ENCODE measurements at places on chromosomes 4 and X. TPM values are rescaled to one million over a fixed set of nuclear protein-coding genes. Genes with fewer than 3 reads are reported as not detected.
A peak's percentile ranks its signal among the peaks of the same experiment; 100 is the strongest.

DNA sequence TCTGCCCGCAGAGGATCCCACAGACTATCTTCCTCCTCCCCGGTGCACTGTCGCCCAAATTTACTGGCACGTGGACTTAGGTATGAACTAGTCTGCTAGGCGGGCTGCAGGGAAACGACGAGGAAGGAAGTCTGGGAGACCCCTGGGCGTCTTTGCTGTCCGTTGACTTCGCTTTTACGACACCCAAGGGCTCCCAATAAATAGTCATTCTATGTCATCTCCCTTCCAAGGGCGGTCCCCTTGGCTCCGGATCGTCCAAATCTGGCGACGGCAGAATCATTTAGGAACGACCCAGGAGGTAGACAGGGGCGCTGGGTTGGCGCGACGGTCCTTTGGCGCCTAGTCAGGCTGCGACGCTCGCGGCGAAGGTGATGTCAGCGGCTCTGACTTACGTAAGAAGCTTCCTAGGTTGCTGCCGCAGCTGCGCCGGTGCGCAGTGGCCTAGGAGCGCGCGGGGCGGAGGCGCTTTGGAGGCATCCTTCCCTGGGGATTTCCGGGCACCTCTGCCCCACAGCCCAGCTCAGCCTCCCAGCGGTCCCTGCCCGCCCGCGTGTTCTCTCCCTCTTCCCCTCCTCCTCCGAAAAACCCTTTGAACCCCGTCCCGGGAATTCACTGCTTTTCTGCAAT is 2.2 kb downstream of the NHS start:
- peak; percentile 68 for DNase-seq

GRCh38 chrX:106612393-106612763 is 600 bp downstream of the RADX start:
- DNase-seq, result no peak

- no peak for DNase-seq
These were observed 629.0 kb upstream of the ZFP42 start for GRCh38 chr4:187366530-187366929.

DNA sequence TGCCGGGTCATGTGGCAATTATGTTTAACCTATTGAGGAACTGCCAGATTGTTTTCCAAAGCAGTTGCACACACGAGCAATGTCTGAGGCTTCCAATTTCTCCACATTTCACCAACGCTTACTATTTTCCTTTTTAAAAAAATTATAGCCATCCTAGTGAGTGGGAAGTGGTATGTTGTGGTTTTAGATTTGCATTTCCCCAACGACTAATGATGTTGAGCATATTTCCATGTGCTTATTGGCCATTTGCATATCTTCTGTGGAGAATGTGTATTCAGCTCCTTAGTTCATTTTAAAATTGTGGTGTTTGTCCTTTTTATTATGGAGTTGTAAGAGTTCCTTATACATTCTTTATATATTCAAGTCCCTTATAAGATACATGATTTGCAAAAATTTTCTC is 60.2 kb downstream of the MTMR1 start:
- peak; percentile 30 for DNase-seq

LSM6 gene
- polyA plus RNA-seq, result 28.7 TPM

- no peak for DNase-seq
These were observed 43.1 kb upstream of the AFF2 start for GRCh38 chrX:148457279-148457678.

DNA sequence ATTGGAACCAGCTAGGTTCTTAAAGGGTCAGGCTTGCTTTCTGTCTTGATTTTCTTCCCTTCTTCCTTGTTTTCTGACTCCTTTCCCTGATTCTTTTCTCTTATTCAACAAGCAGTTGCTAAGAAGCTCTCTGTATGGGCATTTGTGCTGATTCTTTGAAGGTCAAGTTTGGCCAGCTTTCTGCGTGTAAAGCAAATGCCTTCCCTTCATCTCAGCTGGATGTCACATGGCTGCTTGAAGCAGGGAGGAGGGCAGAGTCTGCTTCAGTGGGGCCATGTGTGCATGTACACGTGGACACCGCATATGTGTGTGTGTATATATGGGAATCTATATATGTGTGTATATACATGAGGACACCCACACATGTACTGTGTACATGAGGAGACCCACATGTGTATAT is 139.9 kb upstream of the ATP6AP2 start:
- DNase-seq, result no peak

DNA sequence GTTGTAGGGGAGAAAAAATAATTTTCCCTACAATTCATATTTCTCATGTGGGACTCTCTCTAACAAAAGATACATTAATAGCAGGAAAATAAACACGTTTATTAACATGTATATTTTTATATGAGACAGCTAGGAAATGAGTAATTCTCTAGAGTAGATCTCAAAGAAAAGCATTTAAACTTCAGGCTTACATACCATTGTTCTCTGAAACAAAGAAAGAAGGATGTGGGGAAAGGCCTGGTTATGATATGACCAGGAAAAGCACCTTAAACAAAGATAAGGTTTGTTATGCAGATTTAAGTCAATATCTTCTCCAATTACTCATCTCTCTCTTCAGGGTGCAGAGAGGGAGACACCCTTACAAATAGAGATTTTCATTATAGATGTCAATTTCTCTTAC is 131.3 kb downstream of the SLC7A11 start:
- no peak for DNase-seq

DNA sequence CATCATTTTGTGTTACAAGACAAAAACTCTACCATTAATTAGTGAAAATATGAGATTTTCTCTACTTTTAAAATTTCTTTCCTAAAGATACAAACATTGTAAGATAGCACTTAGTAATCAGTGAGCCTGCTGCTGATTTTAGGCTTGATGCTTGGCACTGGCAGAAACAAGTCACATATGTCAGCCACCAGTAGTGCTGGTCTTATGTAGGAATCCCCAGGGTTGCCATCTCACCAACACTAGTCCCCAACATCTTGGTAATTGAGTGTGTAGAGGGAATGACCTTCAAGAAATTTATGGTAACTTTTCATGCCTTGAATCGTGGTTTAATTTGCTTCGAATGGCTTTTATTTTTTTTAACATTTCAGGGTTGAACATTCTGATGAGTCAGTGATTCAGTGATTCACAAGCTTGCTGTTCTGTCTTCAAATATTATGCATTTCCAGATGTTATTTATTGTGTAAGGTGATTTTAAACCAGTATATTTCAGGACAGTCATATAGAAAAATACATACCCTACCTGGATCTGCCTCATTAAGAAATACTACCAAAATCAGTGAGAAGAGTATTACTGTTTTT is 11.9 kb downstream of the EXOC1 start:
- peak; percentile 62 for DNase-seq

DNA sequence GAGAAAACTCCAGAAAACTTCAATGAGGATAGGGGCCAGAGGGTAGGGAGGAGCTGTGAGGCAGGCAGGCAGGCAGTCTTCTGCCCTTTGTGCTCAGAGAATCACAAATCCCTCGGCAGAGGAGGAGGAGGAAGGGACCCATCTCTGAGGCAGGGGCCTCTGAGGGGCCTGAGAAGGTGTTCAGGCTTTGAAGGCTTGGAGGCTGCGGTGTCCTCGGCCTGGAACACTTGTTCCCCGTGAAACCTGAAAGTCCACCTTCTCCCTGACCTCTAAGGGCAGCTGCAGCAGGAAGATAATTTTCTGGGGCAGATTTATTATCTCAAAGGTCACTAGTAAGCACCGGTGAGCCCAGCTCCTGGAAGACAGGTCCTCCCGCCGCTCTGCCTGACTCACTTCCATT is 200.3 kb upstream of the BCOR start:
- DNase-seq, result no peak

GRCh38 chrX:124405868-124406267 is 59.5 kb downstream of the SH2D1A start:
- DNase-seq, result no peak

DNA sequence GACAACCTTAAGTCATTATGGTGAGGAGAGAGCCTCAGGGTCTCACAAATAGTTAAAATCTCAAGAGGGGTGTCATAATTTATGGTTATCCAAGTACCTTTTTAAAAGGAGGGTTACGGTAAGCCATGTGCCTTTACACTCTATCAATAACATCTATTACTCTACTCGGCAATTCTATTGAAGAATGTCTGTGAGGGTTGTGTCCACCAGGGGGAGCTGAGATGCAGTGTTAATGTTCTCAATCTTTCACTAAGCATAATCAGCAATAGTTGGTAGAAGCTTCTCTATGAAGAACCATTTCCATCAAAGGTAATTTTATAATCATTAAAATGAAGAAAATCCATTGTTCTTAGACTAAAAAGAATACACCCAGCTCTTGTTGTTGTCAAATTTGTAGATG is 457.4 kb downstream of the CENPC start:
- DNase-seq, result no peak

GRCh38 chr4:66376921-66377320 is 706.6 kb upstream of the EPHA5 start:
- no peak for DNase-seq

MED14 gene
- 31.3 TPM for polyA plus RNA-seq

Data from fibroblast of lung (primary cell).